ENCODE measurements at places on chromosomes 5 and 9. TPM values are rescaled to one million over a fixed set of nuclear protein-coding genes. Genes with fewer than 3 reads are reported as not detected.

DRD1 gene
- 0.04 TPM for polyA plus RNA-seq

TMOD1 gene
- polyA plus RNA-seq = 8.9 TPM

SHC3 gene
- 0.69 TPM for polyA plus RNA-seq

- no peak overlapping the region for H3K27ac ChIP-seq
- no peaks in the 10 kb centered on the region for H3K36me3 ChIP-seq
- H3K27me3 ChIP-seq = no peaks in the 10 kb centered on the region
- H3K4me3 ChIP-seq = no peak overlapping the region
Observed at GRCh38 chr9:86219606-86220005, 39.9 kb downstream of the C9orf153 start.

DNA sequence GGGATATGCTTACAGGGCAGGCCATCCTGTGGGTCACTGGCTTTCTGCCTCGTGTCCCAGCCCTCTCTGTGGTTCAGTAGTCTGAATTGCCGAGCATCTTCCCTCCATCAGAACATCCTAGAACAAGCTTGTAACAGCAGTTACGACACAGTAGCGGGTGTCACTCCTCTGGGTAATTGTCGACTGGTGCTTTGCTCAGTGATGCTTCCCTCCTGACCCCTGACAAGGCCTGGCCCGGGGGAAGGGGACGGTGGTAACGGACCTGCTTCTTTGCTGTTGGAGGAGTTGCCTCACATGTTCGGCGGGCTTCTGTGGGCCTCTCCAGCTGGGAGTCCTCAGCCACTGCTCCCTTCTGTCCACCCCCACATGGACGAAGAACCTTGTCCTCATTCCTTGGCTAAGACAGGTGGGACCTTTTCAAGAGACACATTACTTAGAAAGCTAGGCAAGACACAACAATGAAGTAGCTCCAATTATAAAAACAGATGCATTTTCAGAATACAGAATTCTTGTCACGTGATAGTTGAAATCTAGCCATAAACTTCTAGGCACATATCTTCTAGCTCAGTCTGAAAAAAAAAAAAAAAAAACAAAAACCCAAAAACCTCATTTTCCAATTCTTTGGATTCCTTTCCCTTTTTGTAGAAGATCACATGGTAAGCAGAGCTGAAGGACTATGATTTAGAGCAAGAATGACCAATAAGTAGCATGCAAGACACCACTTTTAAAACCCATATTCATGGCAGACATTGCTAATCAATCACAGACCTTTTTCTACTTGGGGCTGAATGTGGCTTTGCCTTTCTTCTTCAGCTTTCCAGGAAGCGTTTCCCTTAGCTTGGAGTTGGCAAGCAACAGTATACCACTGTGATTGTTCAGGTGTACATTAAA is 25.0 kb downstream of the HMCN2 start:
- H3K4me1 ChIP-seq = peaks cover 5% of the 10 kb centered on the region
- peaks cover 26% of the 10 kb centered on the region for H3K27me3 ChIP-seq
- H3K36me3 ChIP-seq = no peaks in the 10 kb centered on the region
- DNase-seq = no peak

DNA sequence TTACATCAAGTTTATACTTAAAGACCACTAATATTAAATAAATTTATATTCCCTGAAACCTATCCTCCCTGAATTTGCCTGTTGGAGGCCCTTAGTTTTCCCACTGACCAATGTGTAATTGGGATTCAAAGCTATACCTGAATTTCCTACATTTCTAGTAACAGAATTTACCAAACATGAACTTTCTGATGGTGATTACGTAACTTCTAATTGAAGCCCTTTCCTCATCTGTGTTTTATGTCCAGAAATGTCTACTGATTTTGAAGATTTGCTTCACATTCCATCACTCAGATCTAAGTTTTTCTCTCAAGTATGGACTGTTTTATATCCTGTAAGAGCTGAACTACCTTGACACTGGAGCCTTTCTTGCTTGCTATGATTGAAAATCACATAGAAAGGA is 12.8 kb downstream of the ZFP62 start:
- no peaks in the 10 kb centered on the region for H3K27me3 ChIP-seq
- DNase-seq = no peak
- H3K4me3 ChIP-seq = no peak overlapping the region
- H3K27ac ChIP-seq = no peak overlapping the region
- peaks cover 43% of the 10 kb centered on the region for H3K36me3 ChIP-seq

DNA sequence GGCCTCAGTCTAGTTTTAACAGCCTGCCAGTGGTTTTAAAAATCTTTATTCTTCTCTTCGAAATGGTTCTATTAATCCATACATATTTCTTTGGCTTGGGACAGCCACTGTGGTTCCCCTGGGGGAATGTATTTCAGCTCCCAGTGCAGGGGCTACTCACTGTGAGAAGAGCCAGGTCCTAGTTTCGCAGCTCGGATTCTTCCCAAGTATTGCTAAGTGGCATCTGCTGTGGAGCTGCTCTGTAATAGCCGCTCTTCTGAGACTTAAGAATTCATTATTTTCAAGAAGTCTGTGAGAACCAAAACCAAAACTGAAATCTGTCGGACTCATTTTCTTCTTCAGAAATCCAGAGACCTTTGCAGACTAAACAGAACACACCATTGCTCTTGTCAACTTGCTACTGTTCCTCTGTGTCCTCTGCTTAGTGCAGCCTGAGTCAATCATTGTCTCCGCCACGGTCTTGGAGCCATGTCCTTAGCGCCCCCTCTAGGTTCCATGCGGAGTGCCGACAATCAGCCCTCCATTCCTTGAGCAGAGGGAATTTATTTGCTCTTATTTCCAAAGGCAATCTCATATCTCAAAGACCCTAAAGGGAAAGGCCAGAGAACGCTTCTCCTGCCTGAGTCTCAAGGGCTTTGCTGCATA is 478.2 kb downstream of the SPATA31D1 start:
- peak; percentile 36 for DNase-seq
- H3K4me1 ChIP-seq = no peaks in the 10 kb centered on the region
- no peaks in the 10 kb centered on the region for H3K27me3 ChIP-seq
- H3K36me3 ChIP-seq = no peaks in the 10 kb centered on the region
- H3K4me3 ChIP-seq = no peak overlapping the region

DNA sequence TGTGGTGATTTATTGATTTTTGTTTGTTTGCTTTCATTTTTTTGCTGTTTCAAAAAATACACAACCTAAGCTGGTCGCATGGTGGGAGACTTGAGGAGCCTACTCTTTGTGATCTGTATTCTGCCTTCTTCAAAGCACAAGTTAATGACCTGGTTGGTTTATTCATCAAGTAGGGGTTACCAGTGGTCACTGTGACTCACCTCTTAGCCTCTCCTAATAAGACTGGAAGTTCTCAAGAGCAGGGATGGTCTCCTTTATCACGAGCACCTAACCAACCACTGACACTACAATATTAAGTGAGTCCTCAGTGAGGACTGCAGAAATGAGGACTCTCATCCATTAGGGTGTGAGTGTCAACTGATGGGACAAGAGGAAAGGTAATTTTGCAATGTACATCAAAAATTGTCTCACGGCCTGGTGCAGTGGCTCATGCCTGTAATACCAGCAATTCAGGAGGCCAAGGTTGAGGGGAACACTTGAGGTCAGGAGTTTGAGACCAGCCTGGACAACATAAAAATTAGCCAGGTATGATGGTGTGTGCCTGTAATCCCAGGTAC is 13.6 kb upstream of the MTMR12 start:
- no peak for DNase-seq
- H3K27ac ChIP-seq = no peak overlapping the region
- no peak overlapping the region for H3K4me3 ChIP-seq
- H3K4me1 ChIP-seq = peaks cover 12% of the 10 kb centered on the region
- no peaks in the 10 kb centered on the region for H3K36me3 ChIP-seq

- no peaks in the 10 kb centered on the region for H3K27me3 ChIP-seq
- no peak for DNase-seq
- peaks cover 5% of the 10 kb centered on the region for H3K4me1 ChIP-seq
Observed at GRCh38 chr5:138745268-138745667, 8.0 kb upstream of the CTNNA1 start.

- no peaks in the 10 kb centered on the region for H3K27me3 ChIP-seq
- no peak overlapping the region for H3K27ac ChIP-seq
- peaks cover 37% of the 10 kb centered on the region for H3K4me1 ChIP-seq
- no peak overlapping the region for H3K4me3 ChIP-seq
- no peak for DNase-seq
Observed at GRCh38 chr5:157292599-157292998, 26.7 kb downstream of the CYFIP2 start.

GRCh38 chr5:110053205-110053604 is 363.5 kb downstream of the MAN2A1 start:
- H3K4me3 ChIP-seq = no peak overlapping the region
- H3K27me3 ChIP-seq = no peaks in the 10 kb centered on the region
- no peak overlapping the region for H3K27ac ChIP-seq
- H3K4me1 ChIP-seq = no peaks in the 10 kb centered on the region

DNA sequence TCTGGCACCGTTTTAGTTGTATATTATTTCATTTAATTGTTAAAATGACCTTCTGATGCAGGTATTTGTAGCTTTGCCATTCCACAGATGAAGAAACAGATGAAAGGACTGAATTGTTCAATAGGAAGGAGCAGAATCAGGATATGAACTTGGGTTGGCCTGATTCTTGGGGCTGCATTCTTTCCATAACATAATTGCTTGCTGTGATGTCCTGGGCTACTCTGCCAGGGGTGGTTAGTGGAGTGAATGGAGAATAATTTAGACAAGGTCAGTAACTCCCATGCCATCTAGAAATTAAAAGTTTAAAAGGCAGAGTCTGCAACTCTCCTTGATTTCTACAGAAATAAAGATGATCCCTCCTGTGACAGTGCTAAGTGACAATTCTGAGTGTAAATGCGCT is 15.9 kb downstream of the TLR4 start:
- no peaks in the 10 kb centered on the region for H3K36me3 ChIP-seq
- H3K27me3 ChIP-seq = no peaks in the 10 kb centered on the region
- H3K27ac ChIP-seq = no peak overlapping the region
- DNase-seq = no peak
- no peak overlapping the region for H3K4me3 ChIP-seq

GRCh38 chr5:21063146-21063545 is 1075.1 kb upstream of the CDH18 start:
- no peaks in the 10 kb centered on the region for H3K36me3 ChIP-seq
- no peak overlapping the region for H3K27ac ChIP-seq
- no peak overlapping the region for H3K4me3 ChIP-seq

GRCh38 chr5:180785794-180786221 is 16.8 kb downstream of the MGAT1 start:
- peaks cover 10% of the 10 kb centered on the region for H3K4me1 ChIP-seq
- H3K36me3 ChIP-seq = peaks cover 27% of the 10 kb centered on the region
- DNase-seq = no peak
- H3K27ac ChIP-seq = peak overlapping the region; percentile 62
- H3K27me3 ChIP-seq = no peaks in the 10 kb centered on the region
- no peak overlapping the region for H3K4me3 ChIP-seq

GRCh38 chr5:173614591-173614990 is 1.9 kb downstream of the BOD1 start:
- H3K4me3 ChIP-seq = no peak overlapping the region
- DNase-seq = no peak
- H3K36me3 ChIP-seq = peaks cover 32% of the 10 kb centered on the region
- no peaks in the 10 kb centered on the region for H3K27me3 ChIP-seq
- H3K27ac ChIP-seq = no peak overlapping the region
- peaks cover 13% of the 10 kb centered on the region for H3K4me1 ChIP-seq

DNA sequence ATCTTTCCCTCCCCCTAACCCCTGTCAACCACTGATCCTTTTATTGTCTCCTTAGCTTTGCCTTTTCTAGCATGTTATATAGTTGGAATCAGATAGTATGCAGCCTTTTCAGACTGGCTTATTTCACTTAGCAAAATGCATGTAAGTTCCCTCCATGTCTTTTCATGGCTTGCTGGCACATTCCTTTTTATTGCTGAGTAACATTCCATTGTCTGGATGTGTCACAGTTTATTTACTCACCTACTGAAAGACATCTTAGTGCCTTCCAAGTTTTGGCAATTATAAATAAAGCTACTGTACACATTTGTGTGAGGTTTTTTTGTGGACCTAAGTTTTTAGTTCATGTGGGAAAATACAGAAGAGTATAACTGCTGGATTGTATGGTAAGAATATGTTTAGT is 230.1 kb downstream of the PBX3 start:
- no peak overlapping the region for H3K4me3 ChIP-seq
- no peaks in the 10 kb centered on the region for H3K36me3 ChIP-seq
- H3K4me1 ChIP-seq = no peaks in the 10 kb centered on the region

GRCh38 chr5:10800852-10801251 is 39.8 kb upstream of the DAP start:
- DNase-seq = no peak
- H3K27ac ChIP-seq = no peak overlapping the region
- H3K4me1 ChIP-seq = no peaks in the 10 kb centered on the region
- H3K36me3 ChIP-seq = no peaks in the 10 kb centered on the region
- no peak overlapping the region for H3K4me3 ChIP-seq
- no peaks in the 10 kb centered on the region for H3K27me3 ChIP-seq

- DNase-seq = no peak
- H3K4me1 ChIP-seq = no peaks in the 10 kb centered on the region
- H3K27me3 ChIP-seq = no peaks in the 10 kb centered on the region
- no peak overlapping the region for H3K27ac ChIP-seq
Observed at GRCh38 chr5:51302343-51302742, 80.9 kb upstream of the ISL1 start.

- no peaks in the 10 kb centered on the region for H3K36me3 ChIP-seq
- no peaks in the 10 kb centered on the region for H3K4me1 ChIP-seq
- no peaks in the 10 kb centered on the region for H3K27me3 ChIP-seq
- no peak overlapping the region for H3K4me3 ChIP-seq
- H3K27ac ChIP-seq = no peak overlapping the region
- no peak for DNase-seq
Observed at GRCh38 chr5:56808211-56808610, 7.1 kb upstream of the MAP3K1 start.
